ENCODE measurements at places on chromosomes 1 and 21.

- DNase-seq = no peak
These were observed 146.7 kb upstream of the HMGB4 start for GRCh38 chr1:33716976-33717688.

- no peak for DNase-seq
These were observed 184.4 kb upstream of the GALNT2 start for GRCh38 chr1:229882621-229883020.

GRCh38 chr1:76503100-76503499 lies 364.2 kb upstream of the ST6GALNAC5 start:
- peak; percentile 39 for DNase-seq

DNA sequence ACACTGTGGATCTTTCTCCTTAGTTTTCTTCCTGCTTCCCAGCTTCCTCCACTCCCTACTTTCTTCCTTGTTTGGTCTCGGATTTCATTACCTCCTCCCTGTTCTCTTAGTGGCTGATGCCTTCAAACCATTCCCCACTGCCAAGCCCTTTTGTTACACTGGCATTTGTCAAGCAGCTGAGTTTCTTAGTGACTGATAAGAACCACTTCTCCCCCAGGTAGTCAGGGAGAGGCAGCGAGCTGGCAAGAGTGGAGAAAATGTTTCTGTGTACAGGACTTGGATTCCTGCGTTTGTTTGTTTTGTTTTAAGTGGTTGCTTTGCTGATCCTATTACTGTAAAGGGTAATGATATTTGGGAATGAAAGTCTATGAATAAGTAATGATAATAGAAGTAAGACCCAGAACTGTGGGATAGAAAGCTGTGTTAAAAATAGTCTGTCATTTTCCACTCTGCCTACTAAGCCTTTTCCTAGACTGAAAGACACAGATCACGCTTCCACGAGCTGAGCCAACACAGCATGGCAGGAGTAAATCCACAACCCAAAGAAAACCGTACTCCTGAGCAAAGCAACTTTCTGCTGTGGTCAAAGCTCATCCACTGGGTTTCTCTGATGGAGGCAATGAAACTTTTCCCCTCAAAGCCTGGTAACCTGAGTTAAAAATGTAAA lies 10.1 kb upstream of the SERTAD4 start:
- peak; percentile 62 for DNase-seq

GRCh38 chr1:183543619-183544204 lies 46.5 kb downstream of the NCF2 start:
- DNase-seq = peak; percentile 38

GRCh38 chr1:9250411-9251381 lies 16.1 kb downstream of the H6PD start:
- DNase-seq = no peak

DNA sequence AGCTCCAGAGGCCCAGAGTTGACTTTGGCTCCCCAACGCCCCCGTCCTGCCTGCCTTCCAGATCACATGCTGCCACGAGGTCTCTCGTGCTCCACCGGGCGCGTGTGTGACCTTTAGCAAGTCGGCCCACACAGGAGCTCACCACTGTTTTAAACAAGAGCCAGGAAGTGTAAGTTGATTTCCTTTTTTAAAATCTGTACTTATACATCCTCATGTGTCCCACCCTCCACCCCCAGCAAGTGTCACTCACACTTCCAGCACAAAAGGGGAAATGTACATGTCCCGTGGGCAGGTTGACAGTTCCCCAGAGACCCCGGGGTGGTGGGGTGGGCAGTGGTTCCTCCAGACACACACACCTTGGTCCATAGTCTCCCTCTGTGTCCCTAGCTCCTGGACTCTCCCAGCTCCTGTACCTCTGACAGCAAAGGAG lies 84.4 kb downstream of the STUM start:
- no peak for DNase-seq

DNA sequence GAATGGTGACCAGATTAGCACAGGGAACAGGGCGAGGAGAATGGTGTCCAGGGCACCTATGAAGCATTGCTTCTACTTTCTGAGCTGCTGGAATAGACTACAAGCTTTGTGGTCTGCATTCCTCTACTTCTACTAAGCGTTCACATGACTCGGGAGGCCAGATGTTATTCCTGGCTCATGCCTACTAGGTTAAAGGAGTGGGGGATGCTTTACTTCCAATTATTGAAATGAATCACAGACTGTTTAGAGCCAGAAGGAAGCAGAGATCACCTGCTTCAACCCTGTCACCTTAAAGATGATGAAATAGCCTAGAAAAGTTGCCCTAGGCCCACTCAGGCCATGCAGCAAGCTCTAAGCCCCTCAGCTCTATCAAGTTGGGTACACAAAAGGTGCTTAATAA lies 633.5 kb downstream of the KIF26B start:
- no peak for DNase-seq

DNA sequence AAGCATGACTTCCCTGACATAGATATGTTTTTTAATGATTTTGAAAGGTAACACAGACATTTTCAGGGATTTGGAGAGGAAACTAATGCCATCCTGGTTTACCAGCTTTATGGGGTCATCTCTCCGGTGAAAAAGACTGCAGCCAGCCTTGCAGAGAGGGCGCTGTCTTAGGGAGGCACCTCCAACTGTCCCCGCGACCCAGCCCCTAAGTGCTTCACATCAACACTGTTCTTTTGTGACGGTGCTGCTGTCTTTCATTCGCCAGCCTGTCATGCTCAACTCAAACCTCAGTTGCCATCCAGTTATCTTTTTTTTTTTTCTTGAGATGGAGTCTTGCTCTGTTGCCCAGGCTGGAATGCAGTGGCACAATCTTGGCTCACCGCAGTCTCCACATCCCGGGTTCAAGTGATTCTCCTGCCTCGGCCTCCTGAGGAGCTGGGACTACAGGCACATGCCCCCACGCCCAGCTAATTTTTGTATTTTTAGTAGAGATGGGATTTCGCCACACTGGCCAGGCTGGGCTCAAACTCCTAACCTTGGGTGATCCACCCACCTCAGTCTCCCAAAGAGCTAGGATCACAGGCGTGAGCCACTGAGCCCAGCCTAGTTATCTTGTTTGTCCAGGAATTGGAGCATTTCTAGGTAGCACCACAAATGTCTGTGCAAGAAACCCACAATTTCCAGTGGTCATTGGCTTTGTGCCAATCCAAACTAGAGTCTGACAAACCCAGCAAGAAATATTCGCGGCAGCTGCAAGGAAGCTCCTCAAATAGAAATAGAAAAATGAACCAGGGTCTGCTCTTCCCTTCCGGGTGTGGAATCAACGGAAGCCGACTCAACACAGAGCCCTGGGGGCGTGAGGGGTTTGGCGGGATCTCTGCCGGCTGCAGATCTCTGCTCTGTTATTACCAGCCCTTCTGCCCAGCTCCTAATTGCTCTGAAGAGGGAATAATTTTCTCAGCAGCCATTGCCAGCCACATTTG lies 24.2 kb downstream of the PDE9A start:
- no peak for DNase-seq

DNA sequence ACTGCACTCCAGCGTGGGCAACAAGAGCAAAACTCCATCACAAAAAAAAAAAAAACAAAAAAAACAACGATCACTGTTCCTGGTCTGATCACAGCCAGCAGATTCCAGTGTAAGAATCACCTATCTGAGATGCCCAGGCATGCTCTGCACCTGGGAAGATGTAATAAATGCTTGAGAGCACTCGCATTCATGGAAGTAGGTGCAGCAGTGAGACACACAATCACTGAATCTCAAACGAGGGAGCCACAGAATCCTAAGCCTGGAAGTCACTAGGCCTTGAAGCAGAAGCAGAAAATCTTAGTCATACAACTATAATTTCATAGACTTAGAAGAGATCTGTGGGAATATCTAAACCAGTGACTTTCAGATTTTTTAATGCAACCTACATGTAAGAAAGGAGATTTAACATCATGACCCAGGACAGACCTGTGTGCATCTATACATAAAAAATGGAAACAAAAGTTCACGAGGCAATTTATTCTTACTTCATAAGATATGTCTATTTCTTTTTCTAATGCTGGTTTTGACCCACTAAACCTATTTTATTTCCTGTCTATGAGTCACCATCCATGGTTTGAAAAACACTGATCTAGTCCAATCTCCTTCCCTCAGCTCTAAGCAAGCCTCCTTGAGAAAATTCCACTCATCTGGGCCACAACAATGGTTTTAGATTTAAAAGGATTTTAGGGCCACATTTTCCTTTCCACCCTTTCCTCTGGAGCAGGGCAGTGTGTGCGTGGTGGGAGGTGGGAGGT lies 30.4 kb downstream of the RIMS3 start:
- no peak for DNase-seq

DNA sequence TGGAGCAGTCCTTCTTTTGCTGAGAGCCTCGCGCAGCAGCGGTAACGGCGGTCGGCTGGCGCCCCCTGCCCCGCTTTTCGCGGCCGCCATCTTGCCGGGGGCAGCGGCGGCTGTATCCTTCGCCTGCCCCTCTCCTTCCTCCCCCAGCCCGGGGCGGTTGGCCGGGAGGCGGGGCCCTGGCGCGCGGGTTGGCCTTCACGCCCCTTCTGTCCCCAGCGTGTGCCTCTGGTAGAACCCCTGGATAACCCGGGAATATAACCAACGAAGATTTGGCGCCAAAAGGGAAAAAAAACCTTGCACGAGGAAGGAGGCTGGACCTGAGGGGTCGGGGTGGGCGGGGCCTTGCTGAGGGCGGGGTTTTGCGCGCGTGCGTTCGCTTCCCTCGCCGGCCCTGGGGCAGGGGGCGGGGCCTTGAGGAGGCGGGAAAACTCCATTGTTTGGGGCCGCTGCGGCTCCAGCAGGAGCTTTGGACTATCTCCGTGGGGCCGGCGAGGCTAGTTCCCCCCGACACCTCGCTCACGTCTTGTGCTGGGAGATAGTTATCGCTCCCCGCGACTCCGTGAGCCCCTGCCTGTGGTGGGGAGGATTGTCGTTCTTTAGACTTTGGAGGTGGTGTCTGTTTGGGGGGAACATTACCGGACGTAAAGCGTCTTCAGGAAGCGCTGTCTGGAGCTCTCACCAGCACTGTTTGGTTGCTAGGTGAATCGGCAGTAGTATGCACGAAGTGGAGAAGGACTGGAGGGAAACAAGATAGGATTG lies 689 bp downstream of the NASP start:
- DNase-seq = peak; percentile 93

DNA sequence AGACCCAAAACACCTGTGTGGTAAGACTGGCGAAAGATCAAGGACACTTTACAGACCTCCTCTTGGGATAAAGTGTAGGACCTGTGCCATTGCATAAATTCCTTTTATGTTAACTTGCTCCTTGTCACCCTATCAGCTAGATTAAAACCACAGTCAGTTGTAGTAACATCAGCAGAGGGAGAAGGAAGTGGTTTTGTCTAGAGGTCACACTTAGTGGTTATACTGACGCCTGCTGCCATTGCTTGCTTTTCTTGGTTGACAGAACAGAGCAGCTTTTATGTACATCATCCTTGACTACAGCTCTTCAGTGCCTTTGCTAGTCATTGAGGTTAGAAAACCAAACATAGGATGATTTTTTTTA lies 101.4 kb downstream of the PBX1 start:
- no peak for DNase-seq

- no peak for DNase-seq
These were observed 15.0 kb downstream of the CDKN2C start for GRCh38 chr1:50985094-50985493.

DNA sequence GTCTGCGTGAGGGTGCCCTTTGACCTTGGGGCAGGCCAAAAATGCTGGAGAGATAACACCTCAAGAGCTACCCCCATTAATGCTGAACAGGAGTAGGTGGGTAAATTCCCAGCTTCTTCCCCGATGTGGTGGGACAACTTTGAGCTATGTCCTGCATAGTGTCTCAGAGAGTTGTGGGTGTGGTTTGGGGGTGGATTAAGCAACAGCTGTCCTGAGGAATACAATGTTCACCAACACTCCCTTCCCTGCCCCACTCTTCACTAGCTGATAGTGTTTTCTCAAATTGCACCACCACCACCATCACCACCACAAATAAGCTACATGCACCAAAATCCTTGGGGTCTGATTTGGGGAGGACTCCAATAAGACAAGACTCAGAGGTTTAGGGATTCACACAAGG lies 258.4 kb downstream of the HLX start:
- DNase-seq = no peak

DNA sequence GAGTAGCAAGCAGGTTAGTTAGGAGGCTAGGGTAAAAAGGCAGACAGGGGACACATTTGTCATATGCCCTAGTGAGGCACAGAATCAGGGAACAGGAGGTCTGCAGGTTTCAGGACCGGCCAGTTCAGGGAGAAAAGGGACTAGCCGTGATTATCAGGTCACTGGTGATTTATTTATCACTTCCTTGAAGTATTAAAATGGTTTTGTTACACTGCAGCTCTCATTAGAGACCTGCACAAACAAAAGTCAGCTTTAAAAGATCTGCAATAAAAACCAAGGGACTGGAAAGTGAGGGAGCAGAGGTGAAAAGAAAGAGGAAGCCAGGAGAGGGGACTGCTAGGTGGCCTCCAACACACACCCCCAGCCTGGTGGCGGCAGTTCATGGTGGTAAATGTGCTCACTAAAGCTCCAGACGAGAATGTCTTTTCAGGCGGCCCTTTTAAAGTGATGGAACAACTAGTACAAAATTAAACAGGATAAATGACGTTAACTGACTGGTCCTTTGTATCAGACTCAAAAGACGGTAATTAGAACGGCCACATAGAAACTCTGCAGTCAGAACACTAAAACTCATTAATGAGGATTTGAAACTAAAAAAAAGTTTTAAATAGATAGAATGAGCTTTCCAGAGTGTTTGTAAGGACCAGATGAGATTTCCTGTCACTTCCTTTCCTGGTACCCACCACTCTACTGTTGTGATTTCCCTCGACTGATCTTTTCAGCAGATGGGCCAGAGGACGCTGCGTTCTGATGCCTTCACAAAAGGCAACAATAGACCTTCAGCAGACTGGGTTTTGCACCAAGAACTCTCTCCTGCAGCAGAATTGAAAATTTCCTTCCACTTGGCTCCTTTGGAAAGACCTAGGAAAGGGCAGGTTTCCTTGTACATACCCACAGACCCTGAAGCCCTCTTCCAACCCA lies 136.8 kb downstream of the NTPCR start:
- DNase-seq = no peak

DNA sequence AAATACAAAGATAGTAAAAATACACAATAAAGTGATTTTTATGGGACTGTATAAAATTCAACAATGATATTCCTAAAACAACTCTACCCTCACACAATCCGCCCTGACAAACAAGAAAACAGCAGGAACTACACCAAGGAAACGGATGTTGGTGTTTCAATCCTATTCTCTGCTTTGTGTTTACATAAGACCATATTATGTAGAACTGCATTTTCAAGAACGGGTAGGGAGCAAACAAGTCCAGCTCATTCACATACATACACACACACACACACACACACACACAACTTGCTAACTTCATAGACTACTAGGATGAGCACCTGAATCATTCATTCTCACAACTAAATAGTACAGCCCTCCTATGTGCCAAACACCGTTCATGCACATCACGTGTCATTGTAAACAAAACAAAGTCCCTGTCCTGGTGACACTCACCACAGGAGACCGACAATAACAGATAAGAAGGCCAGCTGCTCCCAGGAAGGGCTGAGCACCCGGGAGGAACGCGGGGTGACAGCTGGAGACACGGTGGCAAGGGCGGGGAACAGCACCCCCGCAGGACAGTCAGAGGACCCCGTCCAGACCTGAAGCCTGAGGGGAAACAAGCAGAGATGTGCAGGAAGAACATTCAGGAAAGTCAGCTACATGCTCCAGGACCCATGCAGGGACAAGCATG lies 43.0 kb downstream of the NPHP4 start:
- DNase-seq = peak; percentile 70

GRCh38 chr1:90850181-90850897 lies 133.2 kb upstream of the BARHL2 start:
- no peak for DNase-seq
